ENCODE measurements at places on chromosomes 7 and 10.

GRCh38 chr10:125370578-125370977 lies 210.2 kb upstream of the CTBP2 start:
- no peak for DNase-seq

- DNase-seq, result no peak
Observed at GRCh38 chr7:132049462-132050304, 493.3 kb upstream of the PODXL start.

DNA sequence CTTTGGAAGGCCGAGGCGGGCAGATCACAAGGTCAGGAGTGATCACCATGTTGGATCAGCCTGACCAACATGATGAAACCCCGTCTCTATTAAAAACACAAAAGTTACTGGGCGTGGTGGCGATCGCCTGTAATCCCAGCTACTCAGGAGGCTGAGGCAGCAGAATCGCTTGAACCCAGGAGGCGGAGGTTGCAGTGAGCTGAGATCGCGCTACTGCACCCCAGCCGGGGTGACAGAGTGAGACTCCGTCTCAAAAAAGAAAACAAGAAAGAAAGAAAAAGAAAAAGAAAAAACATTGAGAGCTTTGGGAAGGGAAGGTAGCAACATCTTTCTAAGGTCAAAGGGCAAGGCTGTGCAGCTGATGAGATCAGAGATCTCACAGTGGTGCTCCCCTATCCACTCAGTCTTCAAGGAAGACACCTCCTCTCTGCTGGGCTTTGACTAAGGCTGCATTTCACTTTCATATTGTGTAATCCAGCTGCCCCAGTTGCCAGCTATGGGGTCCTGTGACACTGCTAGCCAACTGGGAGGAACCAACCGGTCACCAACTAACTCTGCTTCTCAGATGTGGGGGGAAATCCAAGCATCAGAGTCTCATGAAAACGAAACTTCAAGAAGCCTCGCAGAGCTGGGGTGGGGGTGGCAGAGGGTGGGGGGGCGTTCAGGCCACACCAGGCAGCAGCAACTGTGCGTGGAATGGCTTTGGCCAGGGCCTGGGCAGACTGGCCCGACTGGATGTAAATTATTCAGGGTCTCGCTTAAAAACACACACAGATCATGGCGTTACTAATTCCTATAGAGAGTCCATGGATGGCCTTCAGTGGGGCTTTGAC lies 1.5 kb downstream of the IL15RA start:
- DNase-seq, result peak; percentile 86

DNA sequence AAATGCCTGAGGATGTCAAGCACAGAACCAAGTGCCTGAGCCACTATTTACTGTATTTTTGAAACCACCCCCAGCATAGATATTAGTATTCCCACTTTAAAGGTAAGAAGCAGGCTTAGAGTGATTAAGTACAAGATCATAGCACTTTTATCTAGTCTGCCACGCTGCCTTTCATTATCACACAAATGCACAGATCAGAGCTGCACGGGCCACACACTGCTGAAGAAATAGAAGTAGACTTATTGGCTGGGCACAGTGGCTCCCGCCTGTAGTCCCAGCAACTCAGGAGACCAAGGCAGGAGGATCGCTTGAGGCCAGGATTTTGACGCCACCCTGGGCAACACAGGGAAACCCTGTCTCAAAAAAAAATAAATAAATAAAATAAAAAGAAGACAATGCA lies 38.2 kb downstream of the NCAPG2 start:
- DNase-seq, result no peak

GRCh38 chr7:44078521-44078920 lies 3.8 kb downstream of the POLM start:
- no peak for DNase-seq

GRCh38 chr7:77877791-77878190 lies 79.2 kb downstream of the PHTF2 start:
- no peak for DNase-seq

All from CD4-positive, alpha-beta T cell treated with Interferon alpha-2 for 1 hour (primary cell).